ENCODE measurements at places on chromosomes 11 and 22. TPM values are rescaled to one million over a fixed set of nuclear protein-coding genes. Genes with fewer than 3 reads are reported as not detected.

GRCh38 chr11:6681949-6682348, 1.2 kb downstream of the MRPL17 start:
- peak; percentile 79 for DNase-seq

GRCh38 chr22:23225337-23225723, 45.0 kb downstream of the BCR start:
- no peak for DNase-seq

DNA sequence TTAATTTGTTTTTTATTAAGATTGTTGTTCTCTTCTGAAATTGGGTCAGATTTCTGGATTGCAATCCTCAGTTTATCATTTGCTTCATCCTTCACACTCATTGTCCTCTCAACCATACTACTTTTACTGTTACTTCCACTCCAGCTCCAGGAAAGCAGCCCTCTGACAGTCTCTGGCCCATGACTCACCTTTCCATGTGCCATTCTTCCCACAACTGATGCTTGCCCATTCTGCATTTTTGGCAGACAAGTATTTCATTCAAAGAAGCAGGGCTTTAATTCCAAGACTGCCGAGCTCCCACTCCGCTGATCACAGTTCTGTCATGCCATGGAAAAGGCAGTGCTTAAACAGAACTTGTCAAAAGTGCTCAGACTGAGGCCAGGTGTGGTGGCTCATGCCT, 139.2 kb downstream of the WNT11 start:
- peak; percentile 62 for DNase-seq

GRCh38 chr22:50367778-50368500, 24.8 kb downstream of the PPP6R2 start:
- DNase-seq: no peak

- no peak for DNase-seq
Measured at GRCh38 chr11:123080015-123080414, 18.1 kb upstream of the HSPA8 start.

The VWCE gene
- 6.2 TPM for total RNA-seq

DNA sequence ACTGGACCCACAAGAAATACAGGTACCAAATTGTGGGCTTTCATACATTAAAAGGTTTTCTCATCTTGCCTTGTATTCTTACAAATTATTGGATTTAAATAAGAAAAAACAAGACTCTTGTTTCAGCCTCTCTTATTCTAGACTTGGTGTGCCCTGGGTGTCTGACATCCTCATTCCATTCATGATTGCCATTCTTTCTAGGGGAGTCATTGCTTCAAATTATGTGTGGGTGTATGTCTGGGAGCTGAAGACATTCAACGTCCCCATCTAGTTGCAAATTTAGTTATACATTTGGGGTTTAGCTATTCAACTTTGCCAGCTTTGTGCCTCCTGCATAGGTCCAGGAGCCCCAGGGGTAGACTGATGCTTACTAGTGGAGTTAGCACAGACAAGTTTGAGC, 18.1 kb downstream of the MAML2 start:
- DNase-seq: peak; percentile 93

DNA sequence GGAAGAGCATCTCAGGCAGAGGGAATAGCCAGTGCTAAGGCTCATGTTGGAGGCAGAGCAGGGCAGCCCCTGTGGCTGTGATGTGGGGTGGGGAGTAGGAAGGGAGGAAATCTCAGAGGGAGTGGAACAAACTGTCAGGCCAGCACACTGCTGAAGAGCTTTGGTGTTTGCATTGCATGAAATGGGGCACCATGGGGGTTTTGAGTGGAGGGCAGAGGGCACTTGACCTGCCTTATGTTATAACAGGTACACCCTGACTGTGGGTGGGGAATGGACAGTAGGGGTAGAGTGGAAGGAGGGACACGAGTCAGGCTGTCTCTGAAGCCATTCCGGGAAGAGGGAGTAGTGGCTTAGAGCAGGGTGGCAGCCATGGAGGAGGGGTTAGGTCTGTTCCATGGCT, 24.0 kb downstream of the PRDM11 start:
- DNase-seq: peak; percentile 26

DNA sequence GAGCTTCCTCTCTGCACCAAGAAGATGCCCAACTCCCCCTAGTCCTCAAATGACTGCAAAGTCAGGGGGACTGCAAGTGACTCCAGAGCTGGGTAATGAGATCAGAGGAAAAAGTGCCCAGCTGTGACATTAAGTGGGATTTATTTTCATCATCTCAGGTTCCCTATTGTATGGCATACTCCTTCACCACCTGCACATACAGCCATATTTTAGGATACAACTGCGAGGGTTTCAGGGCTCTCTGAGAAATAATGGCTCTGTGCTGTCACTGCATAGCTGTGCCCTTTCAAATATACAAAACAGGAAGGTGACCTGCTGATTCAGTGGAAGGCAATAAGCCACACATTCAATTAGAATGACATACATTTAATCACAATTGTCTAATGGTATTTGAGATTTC, 45.6 kb upstream of the PLET1 start:
- DNase-seq: no peak

The FAM111A gene
- total RNA-seq: 48.6 TPM

- no peak for DNase-seq
Measured at GRCh38 chr11:69144316-69145049, 11.3 kb upstream of the SMIM38 start.

The MPEG1 gene
- under 0.01 TPM for total RNA-seq

The MYO7A gene
- under 0.01 TPM for total RNA-seq

The IGF2 gene
- total RNA-seq: 53.9 TPM

DNA sequence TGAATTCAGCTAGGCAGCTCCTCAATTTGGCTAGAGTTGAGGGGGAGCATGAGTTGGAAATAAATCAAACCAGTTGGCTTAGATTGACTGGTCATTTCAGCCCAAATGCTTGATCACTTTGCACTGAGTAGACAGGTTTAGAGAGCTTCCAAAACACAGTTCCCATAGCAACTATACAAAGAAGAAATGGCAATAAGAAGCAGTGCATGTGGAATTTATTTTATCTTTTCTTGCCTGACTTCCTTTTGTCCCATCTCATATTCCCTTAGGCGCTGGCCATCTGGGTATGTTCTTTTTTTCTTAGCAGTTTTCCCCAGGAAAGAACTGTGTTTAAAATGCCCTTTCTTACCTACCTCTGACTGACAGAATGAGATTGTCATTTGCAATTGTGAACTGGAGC, 38.7 kb upstream of the C11orf87 start:
- DNase-seq: no peak

The ZDHHC8 gene
- 11.8 TPM for total RNA-seq

The LMF2 gene
- 56.8 TPM for total RNA-seq

GRCh38 chr11:43649501-43649900, 31.0 kb upstream of the HSD17B12 start:
- DNase-seq: no peak

DNA sequence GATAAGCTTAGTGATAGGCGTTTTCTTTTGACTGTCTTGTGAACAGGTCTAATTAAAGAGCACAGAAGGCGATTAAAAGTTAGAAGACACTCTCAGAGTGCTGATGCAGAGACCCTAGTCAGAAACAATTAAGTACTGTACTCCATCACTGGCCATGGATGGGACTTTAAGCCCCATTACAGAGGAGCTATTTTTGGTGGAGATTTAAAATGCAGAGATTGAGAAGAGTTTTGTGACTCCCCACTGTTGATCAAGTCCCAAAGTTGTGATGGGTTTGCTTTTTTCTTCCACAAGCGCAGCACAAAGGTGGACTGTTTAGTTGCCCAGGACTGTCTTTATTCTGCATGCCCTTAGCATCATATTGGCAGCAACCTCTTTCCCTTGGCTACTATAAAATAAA, 978 bp downstream of the LUZP2 start:
- DNase-seq: no peak

- peak; percentile 42 for DNase-seq
Measured at GRCh38 chr11:118885319-118885718, 1.6 kb downstream of the CXCR5 start.

- DNase-seq: no peak
Measured at GRCh38 chr11:16402654-16403447, 46.5 kb upstream of the SOX6 start.

The OR2AG2 gene
- 0.36 TPM for total RNA-seq
